Stimulated activated CD8-positive, alpha-beta memory T cell treated with anti-CD3 and anti-CD28 coated beads, Interleukin-7, amount 100 ng/mL, for 1 hour (primary cell): ENCODE measurements at places on chromosomes 3 and 15.

DNA sequence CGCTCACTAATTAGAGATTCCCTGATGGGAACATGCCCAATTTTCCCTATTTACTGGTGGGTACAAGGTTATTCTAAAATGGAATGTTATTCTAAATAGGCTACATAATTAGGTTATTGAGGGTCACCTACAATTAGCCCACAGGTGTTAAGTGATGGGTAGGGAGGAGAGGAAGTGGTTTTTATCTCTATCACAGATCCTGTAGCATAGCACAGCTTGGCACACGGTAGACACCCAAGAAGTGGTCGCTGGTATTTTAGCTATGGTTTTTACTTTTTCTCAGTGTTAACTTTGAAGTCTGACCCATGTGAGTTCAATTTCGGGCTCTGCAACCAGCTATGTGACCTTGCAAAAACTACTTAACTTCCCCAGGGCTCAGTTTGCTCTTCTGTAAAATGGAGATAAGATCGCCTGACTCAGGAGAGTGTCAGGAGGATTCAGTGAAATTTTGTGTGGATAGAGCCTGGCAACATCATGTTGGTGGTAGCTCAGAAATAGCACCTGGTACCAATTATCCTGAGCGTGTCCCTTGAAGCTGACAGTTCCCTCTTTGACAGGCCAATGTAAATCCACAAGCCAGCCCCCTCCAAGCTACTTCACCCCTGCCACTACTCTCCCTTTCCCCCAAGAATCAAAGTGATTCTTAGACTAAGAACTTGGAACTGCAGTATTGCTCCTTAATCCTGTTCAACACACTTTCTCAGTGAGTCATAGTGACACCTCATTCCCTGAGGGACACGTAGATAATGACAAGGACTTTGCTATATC, 8.7 kb upstream of the LMCD1 start:
- DNase-seq = no peak

GRCh38 chr15:80210611-80211573, 41.1 kb downstream of the CTXND1 start:
- no peak for DNase-seq

GRCh38 chr3:136255672-136256406, 5.7 kb downstream of the PCCB start:
- no peak for DNase-seq

DNA sequence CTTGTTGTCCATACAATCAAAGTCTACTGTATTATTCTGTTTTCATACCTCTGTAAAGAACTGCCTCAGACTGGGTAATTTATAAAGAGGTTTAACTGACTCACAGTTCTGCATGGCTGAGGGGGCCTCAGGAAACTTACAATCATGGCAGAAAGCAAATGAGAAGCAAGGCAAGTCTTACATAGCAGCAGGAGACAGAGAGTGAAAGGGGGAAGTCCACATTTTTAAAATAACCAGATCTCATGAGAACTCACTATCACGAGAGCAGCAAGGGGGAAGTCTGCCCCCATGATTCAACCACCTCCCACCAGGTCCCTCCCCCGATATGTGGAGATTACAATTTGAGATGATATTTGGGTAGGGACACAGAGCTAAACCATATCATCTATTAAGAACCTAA, 724.6 kb upstream of the CBLB start:
- no peak for DNase-seq

- no peak for DNase-seq
Observed at GRCh38 chr3:22157848-22158247, 406.8 kb upstream of the ZNF385D start.

- DNase-seq = no peak
Observed at GRCh38 chr15:25175033-25175788, 220.4 kb downstream of the SNRPN start.

GRCh38 chr3:78517965-78518364, 1249.8 kb downstream of the ROBO1 start:
- DNase-seq = no peak

DNA sequence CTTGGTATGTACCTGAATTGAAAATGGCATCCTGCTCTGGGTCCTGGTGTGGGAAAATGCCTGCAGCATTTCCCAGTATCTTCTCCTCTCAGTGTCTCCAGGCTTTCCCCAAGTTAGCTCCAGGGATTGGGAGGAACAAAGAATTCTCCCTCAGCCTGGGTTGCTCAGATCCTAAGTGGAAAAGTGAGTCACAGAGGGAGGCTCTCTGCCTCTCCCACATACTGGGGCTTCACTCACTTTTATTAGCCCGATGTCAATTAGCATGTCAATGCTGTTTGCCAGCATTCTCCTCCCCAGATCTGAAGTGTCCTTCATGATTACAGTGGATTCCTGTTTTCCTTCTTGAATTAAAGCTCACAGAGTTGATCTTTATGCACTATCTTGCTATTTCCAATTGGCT, 655.0 kb downstream of the EPHA3 start:
- DNase-seq = no peak

DNA sequence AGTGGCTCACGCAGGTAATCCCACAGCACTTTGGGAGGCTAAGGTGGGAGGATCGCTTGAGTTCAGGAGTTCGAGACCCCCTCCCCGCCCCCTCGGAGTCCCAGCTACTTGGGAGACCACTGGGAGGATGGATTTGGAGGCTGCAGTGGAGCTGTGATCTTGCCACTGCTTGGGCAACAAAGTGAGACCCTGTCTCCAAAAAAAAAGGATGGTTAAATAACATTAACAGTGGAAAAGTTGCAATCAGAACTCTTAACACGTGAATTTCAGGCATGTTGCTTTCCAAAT, 1.4 kb upstream of the TMEM87A start:
- no peak for DNase-seq

- no peak for DNase-seq
Observed at GRCh38 chr15:75508840-75509532, 57.5 kb upstream of the SIN3A start.

DNA sequence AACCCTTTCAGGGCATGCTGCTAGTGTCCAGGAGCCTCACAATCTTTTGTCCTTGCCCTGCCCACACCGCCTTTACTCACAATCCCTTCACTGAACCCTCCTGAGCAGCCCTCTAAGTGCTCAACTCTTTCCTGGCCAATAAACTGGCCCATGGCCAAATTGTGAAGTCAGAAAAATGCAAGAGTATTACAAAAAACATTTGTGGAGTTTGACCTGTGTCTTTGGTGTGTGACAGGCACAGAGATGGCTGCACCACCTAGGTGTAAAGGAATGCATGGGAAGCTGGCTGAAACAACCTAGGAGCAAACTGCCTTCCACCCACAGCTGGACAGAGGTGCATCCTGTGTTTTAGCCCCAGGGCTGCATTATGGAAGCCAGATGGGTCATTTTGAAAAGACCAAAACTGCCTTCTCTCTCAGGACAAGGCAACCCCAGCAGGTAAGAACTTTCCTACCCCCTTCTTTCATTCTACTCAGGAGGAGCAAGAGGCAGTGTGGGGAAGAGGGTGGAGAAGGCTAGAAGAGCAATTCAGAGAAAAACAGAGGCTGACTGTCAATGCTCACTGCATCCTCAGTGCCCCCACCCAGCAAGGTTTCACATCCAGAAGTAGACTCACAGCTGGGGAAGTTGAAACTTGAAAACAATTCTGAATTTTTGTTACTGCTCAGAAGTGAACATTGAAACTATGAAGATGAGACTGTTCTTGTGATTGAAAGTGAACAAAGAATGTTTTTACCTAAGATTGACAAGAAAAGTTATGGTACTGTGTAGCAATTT, 78.6 kb downstream of the TRIM42 start:
- no peak for DNase-seq

DNA sequence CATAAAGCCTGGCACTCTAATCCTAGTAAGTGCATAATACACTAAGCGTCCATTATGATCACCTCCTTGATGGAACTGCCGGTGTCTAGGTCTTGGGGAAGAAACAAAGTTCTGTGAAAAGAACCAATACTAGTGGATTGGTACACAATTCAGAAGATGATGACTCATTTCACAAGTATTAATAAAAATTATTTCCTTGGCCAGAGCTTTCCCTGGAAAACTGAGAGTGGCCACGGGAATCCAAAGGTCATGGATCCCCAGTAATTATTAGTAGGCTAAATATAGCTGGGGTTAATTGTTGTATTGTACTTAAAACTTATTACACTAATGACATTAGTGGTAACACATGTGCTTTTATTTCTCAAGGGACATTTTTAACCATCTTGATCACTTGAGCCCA, 808.0 kb upstream of the NR2F2 start:
- no peak for DNase-seq

DNA sequence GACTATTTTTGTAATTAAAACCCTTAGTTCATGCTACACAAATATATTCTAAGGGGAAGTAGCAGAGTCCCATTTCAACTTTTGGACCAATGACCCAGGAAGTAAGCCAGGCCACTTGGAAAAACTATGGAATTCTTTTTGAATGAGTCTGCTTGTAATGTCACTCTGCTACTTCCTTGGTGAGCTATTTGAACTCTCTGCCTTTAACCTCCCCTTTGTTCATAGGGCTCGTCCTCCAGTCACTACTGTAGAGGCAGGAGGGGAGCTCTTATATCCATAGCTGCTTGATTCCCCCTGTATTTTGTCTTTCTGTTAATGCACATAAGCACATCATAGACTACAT, 119.6 kb downstream of the UACA start:
- no peak for DNase-seq

GRCh38 chr3:179706233-179706632, 53.4 kb downstream of the USP13 start:
- DNase-seq = no peak

DNA sequence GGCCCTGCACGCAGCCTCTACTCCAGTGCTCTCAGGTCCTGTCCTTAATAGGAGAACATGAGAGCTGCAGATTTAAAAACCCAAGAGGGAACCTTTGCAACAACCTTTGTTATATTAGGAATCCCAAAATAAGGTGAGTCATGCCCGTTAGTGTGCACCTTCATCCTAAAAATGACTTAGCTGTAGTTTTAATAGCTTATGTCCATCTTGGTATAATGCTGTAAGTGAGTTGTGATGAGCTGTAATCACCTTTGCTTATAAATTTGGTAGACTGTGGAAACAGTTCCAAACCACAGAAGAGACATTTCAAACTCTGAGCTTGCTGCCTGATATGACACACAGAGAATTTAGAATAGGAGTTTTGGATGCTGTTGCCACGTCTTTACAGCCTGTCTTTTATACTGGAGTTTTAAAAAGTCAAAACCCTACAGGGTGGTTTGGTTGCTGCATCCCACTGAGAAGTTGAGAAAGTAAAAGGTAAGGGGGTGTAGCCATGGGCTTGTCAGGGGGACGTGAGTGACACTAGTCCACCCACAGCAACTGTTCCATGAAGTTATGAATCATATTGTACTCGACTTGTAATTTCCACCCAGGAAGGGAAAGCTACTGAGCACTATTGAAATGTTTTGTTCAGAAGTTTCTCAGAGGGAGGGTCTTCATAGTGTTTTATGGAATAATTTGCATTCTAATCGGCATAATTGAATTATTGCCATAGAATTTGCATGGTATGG, 27.4 kb upstream of the CD47 start:
- no peak for DNase-seq

DNA sequence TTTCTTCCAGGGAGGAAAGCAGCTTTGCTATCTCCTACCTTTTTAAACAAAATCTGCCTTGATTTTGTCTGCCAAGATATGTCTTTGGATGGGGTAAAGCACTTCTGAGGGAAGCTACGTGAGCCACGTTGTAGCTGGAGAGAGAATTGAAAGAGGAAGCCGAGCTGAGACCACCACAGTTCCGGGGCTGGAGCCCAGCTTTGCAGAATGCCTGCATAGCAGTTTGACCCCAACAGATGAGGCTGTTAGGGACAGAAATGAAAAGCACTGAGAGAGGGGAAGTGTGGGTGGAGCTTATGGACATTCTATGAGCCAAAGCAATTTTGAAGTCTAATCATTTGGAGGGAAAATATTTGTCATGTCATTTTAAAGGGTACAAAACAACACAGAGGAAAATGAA, 45.4 kb downstream of the LIPC start:
- DNase-seq = no peak

- no peak for DNase-seq
Observed at GRCh38 chr3:124034016-124034843, 42.3 kb upstream of the ROPN1 start.

DNA sequence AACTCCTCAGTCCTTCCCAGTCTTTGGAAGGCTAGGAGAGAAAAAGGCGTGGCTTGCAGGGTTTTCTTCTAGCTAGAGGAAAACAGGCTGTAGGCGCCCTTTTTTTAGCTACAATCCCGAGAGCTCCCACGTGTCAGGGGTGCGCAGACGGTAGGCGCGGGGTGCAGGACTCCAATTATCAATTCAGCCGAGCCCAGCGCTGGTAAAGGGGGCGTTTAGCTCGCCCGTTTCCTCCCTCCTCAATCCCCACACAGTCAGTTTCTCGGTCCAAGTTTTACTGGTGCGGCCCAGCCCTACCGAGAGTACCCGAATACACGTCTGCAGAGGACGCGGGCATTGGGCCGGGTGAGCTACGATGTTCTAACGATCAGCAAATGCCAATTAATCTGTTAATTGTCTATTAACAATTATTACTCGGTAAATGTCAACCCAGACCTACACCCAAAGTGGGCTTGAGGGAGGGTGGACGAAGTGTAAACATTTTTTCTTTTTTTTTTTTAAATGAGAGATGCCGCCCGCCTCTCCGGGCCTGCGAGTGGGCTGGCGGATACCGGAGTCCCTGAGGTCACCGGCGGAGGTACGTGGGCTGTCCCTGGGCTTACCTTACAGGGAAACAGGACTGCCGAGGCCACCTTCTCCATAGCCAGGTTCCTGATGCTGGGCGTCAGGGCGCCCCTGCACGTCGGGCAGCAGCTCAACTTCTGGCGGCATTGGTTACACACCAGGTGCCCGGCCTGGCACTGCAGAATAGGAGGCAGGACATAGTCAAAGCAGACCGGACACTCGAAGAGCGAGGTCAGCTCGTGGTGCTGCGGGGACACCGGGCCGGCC, 923 bp downstream of the SIAH2 start:
- no peak for DNase-seq

DNA sequence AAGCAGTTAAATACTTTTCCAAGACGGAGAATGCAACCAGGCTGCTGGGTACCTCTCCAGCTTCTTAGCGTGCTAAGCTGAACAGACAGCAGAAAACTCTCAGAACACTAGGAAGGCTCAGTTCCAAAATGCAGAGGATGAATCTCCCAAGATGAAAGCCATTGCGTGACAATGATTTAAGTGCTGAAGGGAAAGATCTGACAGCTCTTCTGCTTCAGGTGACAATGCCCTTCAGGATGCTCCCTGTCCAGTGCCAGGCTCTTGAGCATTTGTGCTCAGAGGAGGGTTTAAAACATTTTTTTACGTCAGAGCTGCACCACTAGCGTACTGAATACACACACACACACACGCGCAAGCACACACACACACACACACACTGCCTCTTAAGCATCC, 26.3 kb downstream of the ARHGEF3 start:
- no peak for DNase-seq

- no peak for DNase-seq
Observed at GRCh38 chr3:171535133-171535532, 74.9 kb upstream of the TNIK start.

DNA sequence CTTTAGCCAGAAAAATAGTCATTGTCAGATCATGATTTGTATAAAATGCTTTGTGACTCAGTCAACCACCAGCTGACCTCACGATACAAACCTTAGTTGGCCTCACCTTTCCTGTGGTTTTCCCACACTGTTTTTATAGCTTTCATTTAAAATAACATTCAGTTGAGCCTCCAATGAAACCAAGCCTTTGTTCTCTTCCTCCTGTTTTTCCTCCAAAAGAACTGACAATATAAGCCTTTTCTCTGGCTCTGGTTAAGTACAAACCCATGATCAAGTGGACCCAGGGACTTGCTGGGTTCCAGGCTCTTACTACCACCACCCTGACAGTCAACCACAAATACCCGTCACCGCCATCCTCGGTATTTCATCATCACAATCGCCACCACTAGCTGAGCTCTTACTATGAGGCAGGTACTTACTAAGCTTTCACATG, 81.7 kb downstream of the TAMM41 start:
- no peak for DNase-seq
